ENCODE measurements at places on chromosomes 5 and 9.

DNA sequence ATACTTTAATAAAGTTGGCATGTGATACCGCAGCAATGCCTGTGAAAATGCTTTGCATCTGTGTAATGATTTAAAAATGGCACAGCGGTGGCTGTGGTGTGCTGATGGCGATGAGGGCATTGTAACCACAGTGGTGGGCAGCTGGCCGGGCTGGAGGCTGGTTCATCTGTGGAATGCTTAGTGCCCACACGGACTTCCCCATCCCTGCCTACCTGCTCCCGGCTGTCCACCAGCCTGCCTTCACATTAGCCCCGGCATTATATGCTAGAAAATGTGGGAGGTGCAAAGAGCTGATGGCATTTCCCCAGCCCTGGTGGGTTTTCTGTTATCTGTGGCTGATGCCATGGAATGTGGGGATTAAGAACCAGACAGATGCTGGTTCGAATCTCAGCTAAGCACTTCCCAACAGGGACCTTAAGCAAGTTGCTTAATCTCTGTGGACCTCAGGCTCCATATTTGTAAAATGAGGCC lies 2.9 kb upstream of the NDST1 start:
- DNase-seq, result no peak

DNA sequence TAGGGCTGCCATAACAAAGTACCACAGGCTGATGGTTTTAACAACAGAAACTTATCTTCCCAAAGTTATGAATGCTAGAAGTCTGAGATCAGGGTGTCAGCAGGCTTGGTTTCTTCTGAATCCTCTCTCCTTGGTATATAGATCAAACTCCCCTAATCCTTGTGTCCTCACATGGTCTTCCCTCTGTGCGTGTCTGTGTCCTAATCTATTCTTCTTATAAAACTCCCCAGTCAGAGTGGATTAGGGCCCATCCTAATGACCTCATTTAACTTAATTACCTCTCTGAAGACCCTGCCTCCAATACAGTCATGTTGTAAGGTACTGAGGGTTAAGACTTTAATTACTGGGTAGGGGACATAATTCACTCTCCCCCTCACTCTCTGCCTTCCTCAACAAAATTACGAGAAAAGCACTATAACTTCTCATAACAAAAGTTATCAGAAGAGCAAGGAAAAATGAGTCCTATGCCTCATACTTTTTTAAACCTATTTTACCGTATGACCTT lies 68.6 kb downstream of the DPYSL3 start:
- DNase-seq, result no peak

DNA sequence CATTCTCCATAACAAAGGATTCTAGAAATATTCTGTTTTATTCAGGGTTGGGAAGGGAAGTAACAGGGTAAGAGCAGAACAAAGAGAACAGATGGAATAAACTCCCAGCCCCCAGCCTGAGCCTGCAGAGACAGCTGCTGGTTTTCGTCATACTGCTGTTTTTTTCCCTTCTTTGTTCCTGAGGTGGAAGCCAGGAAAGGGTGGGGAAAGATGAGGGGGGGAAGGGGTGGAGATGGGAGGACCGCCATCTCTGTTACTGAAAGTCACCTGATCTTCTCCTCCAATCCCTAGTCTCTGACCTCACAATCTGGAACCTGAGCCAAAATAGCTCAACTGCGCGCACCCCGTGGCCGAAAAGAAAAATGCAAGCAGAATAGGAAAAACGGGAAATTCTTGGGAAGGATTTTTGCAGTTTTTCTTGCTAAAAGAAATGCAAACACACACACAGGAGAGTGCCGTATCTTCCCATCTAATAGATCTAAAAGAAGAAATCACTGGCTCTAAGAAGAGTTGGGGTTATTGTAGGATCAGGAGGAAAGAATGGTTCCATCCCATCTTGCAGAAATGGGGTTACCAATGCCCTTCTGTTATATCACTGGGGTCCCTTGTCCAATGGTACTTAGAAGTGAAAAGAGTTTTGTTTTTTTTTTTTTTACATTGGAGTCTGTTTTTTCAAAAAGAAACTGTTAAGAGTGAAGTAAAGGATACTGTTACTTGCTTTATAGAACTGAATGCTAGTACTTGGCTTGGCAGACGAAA lies 57.9 kb downstream of the DIAPH1 start:
- peak; percentile 85 for DNase-seq

DNA sequence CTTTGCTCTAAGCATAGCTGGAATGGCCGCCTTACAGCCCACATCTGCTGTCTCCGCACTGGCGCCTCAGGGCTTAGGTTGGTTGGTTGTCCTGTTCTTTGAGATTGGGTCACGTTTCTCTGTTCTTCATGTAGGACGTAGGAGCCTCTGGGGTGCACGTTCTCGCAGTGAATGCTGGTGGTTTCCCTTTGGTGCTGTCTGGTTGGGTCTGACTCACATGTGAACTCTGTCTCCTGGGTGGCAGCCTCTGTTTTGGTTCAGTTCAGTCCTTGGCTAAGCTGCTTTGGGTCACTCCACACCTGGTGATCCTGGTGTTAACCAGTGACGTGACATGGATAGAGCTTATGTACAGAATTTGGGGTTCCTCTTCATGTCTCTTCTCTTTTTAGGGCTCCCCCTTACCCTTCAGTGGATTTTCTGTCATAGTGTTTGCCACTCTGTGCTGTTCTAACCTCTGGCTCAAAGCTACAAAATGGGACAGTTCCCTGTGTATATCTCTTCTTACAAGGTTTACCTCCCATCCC lies 12.6 kb upstream of the LPCAT1 start:
- no peak for DNase-seq

DNA sequence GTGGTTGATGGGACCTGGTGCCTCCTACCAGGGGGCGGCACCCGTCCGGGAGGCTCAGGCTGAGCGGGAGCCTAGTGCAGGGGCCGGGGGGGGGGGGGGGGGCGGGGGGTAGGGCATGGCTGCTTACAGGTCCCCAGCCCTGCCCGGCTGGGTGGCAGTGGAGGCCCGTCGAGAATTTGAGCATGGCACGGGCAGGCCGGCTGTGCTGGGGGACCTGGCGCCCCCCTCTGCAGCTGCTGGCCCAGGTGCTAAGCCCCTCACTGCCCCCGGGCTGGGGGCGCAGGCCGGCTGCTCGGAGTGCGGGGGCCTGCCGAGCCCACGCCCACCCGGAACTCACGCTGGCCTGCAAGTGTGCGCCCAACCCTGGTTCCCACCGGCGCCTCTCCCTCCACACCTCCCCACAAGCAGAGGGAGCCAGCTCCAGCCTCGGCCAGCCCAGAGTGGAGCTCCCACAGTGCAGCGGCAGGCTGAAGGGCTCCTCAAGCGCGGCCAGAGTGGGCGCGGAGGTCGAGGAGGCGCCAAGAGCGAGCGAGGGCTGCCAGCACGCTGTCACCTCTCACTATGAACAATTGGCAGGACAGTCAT lies 77.7 kb downstream of the LMNB1 start:
- DNase-seq, result no peak

DNA sequence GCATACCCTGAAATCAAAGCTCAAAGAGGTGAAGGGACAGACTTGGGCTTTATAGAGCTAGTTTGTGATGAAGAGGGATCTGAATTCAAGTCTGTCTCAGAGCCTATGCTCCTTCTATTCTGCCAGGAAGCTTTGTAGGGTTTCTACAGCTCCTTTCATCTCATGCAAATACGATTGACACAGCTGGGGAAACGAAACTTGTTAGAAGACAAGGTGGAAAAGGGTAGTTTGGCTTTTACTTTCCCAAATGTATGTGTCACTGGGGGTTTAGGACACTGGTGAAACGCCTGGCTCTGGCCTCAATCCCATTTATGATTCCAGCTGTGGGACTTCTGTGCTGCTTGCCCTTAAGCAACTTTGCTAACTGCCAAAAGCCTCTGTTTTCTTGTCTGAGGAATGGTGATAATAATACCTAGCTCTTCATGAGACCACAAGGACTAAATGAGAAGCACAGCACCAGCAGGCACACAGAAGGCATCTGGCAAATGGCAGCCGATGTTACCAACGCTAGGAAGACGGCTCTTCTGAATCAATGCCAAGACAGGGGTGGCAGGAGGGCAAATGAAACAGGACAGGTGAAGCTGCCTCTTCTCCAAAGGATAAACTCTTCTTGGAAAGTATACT lies 70.3 kb upstream of the EQTN start:
- no peak for DNase-seq

- peak; percentile 66 for DNase-seq
Measured at GRCh38 chr9:93161786-93162562, 22.0 kb upstream of the WNK2 start.

GRCh38 chr9:16521868-16522411 lies 348.5 kb downstream of the BNC2 start:
- no peak for DNase-seq

DNA sequence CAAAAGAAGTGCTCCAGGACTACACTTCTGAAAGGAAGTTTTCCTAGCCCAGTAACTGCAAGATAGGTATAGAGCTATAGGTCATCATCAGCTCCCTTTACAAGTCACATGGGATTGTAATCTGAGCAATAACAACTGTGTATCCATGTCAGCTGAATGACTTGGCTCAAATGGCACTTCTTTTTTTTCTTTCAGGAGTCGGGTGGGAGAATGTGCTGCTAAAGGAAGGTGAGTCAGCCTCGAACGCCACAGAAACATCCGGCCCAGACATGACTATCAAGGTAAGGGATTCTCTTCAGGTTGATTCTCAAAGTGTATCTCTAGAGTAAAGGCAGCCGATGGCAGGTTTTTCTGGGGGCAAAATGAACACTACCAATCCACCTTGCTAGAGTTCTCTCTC lies 192.2 kb downstream of the C9orf152 start:
- no peak for DNase-seq

- DNase-seq, result no peak
Measured at GRCh38 chr5:124528838-124529237, 217.6 kb downstream of the ZNF608 start.

DNA sequence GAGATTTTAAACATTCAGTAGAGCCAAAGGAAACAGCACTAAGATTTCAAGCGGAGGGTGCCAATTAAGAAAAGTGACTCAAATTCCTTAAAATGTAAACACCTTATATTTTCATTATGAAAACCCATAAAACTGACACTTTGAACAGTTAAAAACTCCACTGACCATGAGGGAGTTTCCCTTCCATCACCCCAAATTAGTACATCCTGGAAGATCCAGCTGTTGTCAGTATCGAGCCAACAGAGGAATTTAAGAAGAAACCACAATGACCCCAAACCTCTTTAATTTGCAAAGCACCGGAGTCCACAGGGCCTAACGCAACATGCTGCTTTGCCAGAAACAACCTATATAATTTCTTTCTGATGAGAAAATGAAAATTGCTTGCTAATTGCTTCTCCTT lies 41.3 kb downstream of the ROR2 start:
- no peak for DNase-seq

GRCh38 chr9:108618906-108619550 lies 236.8 kb downstream of the ACTL7B start:
- DNase-seq, result no peak

DNA sequence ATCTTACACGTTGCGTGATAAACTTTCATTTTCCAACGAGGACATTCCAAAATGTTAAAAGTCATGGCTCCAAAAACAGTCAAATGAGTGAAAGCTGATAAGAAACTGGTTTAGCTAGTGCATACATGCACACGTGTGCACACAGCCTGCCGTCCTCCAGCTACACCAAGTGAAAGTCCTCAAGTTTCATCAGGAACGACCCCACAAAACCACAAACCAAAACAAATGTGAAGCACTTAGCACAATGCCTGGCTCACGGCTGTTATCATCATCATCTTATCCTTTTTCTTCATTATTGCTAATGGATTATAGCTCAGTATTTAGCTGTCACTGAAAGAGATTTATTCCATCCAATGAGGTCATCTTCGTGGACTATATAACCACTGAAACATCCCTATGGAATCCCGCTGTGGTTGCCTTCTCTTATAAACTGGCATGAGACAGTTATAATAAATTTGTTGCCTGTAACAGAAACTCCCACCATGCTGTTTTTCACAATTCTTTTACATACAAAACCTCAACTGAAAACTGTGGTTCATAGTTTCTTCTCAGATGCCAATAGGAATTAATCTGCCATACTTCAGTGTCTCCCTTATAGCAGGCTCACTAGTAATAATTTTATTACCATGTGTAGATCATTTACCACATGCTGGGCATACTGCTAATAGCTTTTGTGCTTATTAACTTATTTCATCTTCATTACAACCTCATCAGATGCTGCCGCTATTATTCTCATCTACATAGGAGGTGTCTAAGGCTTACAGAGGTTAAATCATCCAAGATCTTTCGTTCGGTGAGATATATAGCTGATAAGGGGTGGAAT lies 56.1 kb downstream of the SAXO1 start:
- DNase-seq, result no peak

- DNase-seq, result no peak
Measured at GRCh38 chr5:76607353-76607871, 15.8 kb downstream of the F2RL2 start.

DNA sequence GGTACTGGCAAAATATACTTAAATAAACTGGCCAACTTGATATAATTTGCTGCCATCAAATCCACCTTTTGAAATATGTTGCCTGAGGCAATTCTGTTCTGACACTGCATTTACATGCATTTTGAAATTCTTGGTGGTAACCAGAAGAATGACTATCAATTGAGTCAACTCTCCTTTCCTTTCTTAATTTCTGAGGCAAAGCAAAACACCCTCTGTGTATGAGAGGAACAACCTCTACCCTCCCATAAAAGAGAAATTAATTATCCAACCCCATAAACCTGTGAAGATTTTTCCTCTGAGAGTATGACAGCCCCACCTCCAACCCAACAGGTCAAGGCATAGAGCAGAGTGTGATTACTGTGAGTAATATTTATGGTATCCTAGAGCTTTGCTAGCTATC lies 286.8 kb downstream of the NR2F1-AS1 start:
- no peak for DNase-seq

DNA sequence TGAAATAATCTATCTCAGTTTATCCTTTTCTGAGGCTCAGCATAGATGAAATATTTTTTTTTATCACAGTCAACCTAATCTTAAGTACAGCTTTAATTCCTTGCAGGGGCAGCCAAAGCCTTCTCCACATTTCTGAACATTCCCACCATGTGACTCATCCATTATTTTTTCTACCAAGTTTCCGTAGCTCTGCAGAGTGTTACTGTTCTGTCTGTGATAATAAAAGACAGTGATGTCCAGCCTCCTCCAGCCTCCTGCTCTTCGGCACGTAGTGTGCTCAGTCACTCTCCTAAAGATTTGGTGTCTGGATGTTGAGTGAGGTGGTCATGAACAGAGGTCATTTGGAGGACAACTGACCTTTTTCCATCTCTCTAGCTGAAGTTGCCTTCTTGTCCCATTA lies 338.1 kb upstream of the ADAMTS16 start:
- no peak for DNase-seq

GRCh38 chr5:178467205-178467567 lies 123.0 kb downstream of the COL23A1 start:
- DNase-seq, result no peak

Measured in cerebellum (tissue), 4 donors.